ENCODE measurements at places on chromosomes 7 and 10. TPM values are rescaled to one million over a fixed set of nuclear protein-coding genes. Genes with fewer than 3 reads are reported as not detected.

AUTS2 gene
- total RNA-seq: 1.4 TPM

TRIM50 gene
- not detected for total RNA-seq

SOSTDC1 gene
- under 0.01 TPM for total RNA-seq

CLDN15 gene
- 0.56 TPM for total RNA-seq

FGL2 gene
- 1.3 TPM for total RNA-seq

CALML3 gene
- total RNA-seq: not detected

C10orf53 gene
- not detected for total RNA-seq

GIMAP6 gene
- total RNA-seq: not detected

LDB3 gene
- 0.28 TPM for total RNA-seq

ADIRF gene
- 2.3 TPM for total RNA-seq

GRCh38 chr10:11830836-11831519, 7.8 kb downstream of the PROSER2 start:
- no peak for DNase-seq

DNA sequence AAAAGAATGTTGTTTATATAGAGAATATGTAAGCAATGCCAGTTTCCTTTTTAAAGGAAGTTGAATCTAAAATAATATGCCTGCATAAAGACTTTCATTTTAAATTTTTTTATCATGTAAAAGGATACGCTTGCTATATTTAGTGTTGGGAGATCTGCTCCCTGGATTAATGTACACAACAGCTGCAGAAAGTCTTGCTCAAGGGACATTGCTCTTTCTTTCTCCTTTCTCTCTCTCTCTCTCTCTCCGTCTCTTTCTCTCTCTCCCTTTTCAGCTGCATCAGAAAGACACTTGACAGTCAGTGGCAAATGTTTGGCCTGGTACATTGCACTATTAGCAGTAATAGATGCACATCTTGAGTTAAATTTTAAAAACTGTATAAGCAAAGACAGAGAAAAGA, 739 bp downstream of the MYPN start:
- DNase-seq: peak; percentile 81

DNA sequence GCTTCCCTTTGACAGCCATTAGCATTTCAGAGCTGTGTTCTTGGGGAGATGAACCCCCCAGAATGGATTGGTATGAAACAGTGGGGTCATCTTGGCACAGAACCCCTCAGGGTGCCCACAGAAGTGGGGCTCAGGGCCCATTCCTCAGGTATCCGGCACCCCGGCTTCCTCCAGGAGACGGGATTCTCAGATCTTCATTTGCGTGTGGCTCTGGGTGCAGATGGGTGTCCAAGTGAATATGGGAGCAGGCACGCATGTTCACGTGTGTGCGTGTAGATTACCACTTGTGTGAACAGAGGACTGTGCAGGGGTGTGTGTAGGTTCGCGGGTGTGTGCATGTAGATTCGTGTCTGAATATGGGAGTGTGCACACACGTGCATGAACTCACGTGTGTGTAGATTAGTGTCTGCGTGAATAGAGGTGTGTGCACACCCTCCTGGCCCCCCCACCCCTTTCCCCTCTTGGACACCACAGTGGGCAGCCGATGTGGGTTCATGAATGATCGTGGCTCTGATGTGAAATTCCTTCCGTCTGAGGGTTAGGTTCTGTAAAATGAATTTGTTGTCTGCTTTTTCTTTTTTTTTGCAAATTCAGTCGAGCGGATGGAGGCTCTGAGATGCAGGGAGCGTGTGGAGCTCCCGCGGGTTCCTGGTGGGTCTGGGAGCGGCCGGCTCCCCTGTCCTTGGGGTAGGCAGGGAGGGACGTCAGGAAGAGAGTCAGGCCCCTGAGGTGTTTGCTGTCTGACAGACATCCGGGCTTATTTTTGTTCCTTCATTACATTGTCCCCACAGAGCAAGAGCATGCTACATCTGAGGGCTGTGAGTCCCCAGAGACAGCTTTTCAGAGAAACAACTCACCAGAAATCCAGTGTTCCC, 7.4 kb downstream of the ELFN1 start:
- no peak for DNase-seq

GRCh38 chr10:30995081-30995770, 36.4 kb downstream of the ZNF438 start:
- no peak for DNase-seq

DNA sequence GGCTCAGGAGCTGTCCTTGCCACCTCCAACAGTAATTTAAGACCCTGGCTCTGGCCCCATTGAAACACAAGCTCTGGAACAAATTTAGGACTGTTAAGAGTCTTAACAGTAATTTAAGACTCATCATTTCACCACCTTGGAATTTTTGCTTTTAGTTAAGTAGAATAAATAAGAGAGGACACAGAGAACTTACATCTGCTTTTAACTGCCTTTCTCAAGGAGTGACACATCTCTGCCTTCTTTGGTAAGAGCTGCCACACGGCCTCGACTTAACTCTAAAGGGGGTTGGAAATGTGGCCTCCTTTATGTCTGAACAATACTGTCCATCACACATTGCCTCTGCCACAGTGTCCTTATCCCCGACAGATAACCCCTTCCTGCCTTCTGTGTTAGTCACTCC, 77.9 kb downstream of the HERPUD2 start:
- peak; percentile 56 for DNase-seq

DNA sequence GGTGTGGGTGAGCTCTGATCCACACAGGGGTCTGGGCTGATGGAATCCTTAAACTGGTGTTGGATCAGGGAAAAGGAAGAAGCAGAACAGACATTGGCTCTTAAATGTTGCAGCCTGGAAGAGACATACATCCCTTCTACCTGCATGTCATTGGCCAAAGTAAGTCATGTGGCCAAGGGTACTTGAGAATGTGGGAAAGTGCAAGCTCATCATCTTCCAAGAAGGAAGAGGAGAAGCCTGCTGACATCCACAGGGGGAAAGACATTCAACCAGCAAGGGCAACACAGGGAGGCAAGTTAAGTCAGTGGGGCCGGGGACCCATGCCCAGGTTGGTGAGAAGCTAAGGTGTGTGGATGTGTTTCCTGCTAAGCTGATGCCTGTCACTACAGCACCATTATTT, 272.8 kb upstream of the MKI67 start:
- DNase-seq: no peak

DNA sequence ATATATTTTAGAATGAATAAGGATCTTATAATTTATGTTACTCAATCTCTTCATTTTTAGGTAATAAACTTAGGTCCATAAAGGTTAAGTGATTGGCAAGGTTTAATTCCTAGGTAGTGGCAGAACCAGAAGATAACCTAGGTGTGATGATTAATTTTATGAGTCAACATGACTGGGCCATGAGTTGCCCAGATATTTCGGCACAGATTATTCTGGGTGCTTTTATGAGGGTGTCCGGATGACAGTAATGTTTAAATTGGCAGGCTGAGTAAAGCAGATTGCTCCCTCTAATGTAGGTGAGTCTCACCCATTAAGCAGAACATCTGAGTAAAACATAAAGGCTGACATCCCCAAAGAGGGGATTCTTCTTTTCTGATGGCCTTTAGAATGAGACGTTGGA, 1349.3 kb upstream of the CELF2 start:
- DNase-seq: no peak

DNA sequence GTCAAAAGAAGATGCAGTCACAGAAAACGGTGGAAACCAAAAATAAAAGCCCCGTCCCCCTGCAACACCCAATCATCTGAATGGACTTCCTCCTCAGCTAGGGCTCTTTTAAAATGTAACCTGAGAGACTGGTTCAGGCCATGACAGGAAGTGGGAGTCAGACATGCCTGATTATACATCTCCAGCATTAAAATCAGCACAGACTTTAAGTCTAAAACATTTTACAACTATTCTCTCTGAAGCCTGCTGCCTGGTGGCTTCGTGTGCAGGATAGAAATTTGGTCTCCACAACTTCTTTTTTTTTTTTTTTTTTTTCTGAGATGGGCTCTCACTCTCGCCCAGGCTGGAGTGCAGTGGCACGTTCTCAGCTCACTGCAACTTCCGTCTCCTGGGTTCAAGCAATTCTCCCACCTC, 30.3 kb downstream of the HACD1 start:
- peak; percentile 43 for DNase-seq

GRCh38 chr7:30476459-30477145, 2.0 kb downstream of the NOD1 start:
- DNase-seq: no peak

DNA sequence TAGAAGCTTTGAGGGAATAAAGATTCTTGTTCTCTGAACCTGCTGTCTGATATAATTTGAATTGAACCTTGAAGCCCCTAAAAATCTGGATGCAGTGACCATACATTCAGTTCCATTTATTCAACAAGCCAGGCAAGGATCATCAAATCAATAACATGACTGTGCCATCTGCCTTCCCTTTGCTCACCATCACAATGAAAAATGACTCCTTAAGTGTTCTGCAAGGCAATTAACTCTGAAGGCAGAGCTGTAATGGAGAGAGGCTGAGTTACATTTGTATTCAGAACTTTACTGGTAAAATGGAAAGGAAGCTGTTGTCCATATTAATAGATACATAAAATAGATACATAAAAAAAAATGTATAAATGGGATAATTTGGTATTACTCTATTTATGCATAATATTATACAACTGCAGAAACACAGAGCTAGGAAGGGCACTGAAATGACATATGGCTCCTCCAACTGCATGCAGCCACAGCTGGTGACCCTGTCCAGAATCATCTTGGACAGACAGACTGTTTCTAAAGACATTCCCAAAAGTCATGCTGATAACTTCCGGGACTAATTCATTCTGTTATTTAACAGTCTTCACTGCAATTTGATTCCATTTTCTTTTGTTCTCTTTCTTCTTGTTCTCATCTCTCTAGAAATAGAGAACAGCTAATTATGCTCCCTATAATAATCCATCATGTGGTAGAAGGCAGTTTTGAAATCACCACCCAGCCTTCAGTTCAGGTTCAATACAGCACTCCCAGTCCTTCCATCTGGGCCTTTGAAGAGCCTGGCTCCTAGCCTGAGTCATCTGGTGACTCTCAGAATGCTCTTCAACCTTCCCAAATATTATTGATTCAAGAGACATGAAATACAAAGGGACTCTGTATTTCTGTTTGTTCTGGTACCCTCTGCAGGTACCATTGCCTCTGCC, 412.6 kb downstream of the GFRA1 start:
- DNase-seq: no peak

- no peak for DNase-seq
Observed at GRCh38 chr7:29396563-29396962, 167.1 kb upstream of the PRR15 start.

GRCh38 chr7:23183279-23184012, 1.6 kb downstream of the NUP42 start:
- no peak for DNase-seq

GRCh38 chr7:108205311-108205710, 75.2 kb upstream of the LAMB4 start:
- no peak for DNase-seq

GRCh38 chr10:63210611-63211196, 77.6 kb downstream of the NRBF2 start:
- peak; percentile 54 for DNase-seq

DNA sequence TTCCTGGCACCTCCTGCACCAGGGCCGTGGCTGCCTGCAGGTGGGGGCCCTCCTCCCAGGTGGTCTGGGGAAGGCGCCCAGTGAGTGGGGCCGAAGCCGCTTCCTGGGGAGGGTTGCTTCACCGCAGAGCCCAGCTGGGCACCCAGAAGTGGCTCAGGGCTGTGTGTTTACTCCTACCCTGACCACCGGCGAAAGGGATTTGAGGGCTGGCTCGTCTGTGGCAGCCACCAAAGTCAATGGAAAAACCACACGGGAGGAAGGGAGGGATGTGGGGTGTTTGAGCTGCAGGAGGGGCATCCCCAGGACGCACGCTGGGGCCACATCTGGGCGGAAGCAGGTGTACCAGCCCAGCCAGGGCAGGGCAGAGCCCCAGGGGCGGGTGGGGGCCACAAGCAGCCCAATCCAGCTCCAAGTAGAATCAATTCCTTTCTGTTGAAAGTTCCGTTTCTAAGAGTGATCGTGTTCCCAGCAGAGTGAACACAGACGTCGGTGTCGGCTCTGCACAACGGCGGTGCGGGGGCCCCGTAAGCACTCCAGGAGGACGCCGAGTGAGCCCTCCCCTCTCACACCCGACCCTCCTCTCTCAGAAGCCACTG, 69.9 kb downstream of the FOXL3 start:
- no peak for DNase-seq

DNA sequence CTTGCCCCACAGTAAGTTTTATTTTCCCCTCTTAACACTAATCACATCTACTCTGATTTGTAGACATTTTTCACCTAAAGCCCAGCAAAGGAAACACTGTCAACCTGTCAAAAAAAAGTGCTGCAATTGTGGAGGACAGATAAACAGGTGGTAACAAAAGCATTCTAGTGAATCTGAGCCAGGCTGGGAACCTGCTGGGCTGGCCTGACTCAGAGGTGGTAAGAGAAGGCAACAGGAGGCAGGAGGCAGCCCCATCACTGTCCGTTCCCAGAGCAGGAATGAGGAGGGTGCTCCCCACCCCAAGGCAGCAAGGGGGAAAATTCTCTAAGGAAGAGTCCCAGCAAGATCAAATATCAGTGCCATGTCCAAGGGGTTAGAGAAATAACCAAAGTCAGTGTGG, 19.5 kb upstream of the HERPUD2 start:
- DNase-seq: no peak

DNA sequence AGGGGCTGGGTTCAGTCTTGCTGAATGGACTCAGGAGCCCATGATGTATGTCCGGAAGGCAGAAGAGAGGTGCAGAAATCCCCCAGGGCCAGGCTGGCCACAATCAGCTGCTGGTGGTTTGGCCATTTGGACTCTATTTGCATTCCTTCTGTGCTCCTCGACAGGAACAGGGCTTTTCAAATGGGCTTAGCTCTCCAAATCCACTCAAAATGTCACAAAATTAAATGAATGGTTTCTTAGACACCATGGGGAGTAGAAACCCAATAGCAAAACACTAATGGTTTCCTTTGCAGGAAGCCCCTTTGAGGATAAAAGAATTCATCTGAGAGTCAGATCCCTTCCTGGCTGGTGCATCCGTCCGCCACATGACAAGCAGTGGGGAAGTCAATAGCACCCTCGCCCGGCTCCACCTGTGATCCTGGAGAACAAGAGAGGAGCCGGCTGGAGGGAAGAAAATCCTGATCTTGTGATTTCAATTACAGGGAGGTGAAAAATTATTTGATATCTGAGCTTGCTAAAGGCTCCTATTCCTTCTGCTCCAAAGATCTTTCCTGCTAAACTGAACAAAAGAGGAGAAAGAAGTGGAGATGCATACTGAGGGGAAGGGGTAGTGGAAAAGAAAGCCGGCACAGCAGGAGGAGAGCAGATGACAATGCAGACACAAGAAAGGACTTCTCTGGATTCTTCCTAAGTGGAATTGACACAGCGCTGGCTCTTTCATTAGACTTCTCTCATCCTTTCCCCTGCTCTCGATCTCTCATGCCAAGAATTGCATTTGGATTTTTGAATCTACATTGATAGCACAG, 190.7 kb downstream of the C7orf25 start:
- no peak for DNase-seq

GRCh38 chr7:146709451-146710027, 592.9 kb downstream of the CNTNAP2 start:
- no peak for DNase-seq
